Transverse colon (tissue), 4 donors: ENCODE measurements at places on chromosomes 7 and 10. TPM values are rescaled to one million over a fixed set of nuclear protein-coding genes. Genes with fewer than 3 reads are reported as not detected.

Gene ANKRD30A
- not detected for total RNA-seq

Gene ZPBP
- total RNA-seq = not detected

Gene OR2A7
- 50.9 TPM for total RNA-seq

Gene SLC39A12
- total RNA-seq = 0.14 TPM

Gene WDFY4
- 1.2 TPM for total RNA-seq

Gene TMEM270
- total RNA-seq = not detected

Gene HOXA3
- total RNA-seq = 16.5 TPM

Gene LRRC4
- total RNA-seq = 1.1 TPM

Gene ERVW-1
- total RNA-seq = not detected

DNA sequence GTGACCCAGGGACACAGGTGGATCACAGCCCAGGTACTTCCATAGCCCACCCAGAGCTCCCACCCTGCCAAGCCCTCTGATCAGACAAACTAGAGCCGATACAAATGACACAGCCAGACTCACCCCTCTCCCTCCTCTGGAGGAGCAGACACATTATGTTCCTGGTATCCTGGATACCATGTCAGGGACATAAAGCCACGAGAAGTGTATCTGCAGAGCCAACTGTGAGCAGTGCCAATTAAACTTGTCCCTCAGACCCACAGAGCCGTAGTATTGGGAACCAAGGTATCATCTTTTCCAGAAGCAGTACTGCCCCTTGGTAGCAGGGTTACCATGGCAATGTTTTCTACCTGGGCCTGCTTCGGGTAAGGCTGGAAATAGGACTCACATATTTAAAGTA lies 47.3 kb upstream of the CPXM2 start:
- no peaks in the 10 kb centered on the region for H3K36me3 ChIP-seq
- no peaks in the 10 kb centered on the region for H3K27me3 ChIP-seq
- no peak overlapping the region for H3K27ac ChIP-seq
- DNase-seq = no peak
- H3K4me3 ChIP-seq = no peak overlapping the region
- H3K4me1 ChIP-seq = no peaks in the 10 kb centered on the region

- peaks cover 33% of the 10 kb centered on the region for H3K4me1 ChIP-seq
- H3K27me3 ChIP-seq = no peaks in the 10 kb centered on the region
- no peaks in the 10 kb centered on the region for H3K36me3 ChIP-seq
- H3K4me3 ChIP-seq = peak overlapping the region; percentile 48
- H3K27ac ChIP-seq = peak overlapping the region; percentile 43
These were observed 535.4 kb upstream of the GALNT17 start for GRCh38 chr7:70596598-70596913.

DNA sequence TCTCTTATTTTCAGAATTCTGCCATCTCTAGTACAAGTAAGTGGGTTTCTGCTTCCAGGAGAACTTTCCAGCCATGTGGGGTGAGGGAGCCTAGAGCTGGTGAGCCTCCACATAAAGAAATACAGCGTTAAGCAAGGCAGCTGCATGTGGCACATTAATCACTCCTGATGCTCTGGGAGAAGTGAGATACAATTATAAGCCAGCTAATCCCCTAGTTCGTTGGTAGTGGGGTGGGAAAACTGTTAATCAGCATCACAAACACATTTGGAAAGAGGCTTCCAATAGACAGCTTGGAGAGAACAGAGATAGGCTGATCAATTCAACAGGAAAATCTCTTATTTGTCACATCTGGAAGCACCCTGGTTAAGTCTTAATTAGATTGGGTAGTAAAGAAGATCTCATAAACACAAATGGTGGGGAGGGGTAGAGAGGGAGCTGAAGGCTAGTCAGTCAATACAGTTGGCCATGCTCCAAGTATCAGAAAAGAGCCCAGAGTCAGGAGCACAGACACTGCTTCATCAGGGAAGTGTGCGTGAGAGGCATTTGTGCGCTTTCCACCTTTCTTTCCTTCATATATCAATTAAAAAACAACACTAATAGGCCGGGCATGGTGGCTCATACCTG lies 130.6 kb downstream of the SORCS1 start:
- no peak for DNase-seq
- no peaks in the 10 kb centered on the region for H3K36me3 ChIP-seq
- H3K27ac ChIP-seq = no peak overlapping the region
- H3K4me3 ChIP-seq = no peak overlapping the region

- H3K36me3 ChIP-seq = no peaks in the 10 kb centered on the region
- no peak overlapping the region for H3K4me3 ChIP-seq
- H3K27me3 ChIP-seq = no peaks in the 10 kb centered on the region
- no peak for DNase-seq
- no peaks in the 10 kb centered on the region for H3K4me1 ChIP-seq
These were observed 133.5 kb downstream of the CHN2 start for GRCh38 chr7:29328045-29328444.

DNA sequence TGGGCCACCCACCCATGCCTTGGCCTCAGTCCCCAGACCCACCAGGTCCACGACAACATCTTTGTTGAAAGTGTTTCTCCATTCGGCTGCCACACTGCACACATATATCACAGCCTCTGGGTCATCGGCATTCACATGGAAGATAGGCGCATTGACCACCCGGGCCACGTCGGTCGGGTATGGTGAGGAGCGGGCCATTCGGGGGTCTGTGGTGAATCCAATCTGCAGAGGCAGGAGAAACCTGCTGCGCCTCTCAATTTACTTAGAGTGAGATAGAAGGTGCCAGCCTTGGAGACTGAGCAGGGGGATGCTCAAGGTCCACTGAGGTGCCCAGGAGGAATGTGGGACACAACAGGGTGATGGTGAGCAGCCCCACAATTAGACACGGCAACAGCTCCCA lies 16.4 kb downstream of the OGDHL start:
- no peaks in the 10 kb centered on the region for H3K4me1 ChIP-seq
- H3K4me3 ChIP-seq = no peak overlapping the region
- DNase-seq = no peak
- H3K36me3 ChIP-seq = no peaks in the 10 kb centered on the region
- no peaks in the 10 kb centered on the region for H3K27me3 ChIP-seq
- H3K27ac ChIP-seq = no peak overlapping the region

- H3K27me3 ChIP-seq = no peaks in the 10 kb centered on the region
- H3K4me1 ChIP-seq = no peaks in the 10 kb centered on the region
- no peak for DNase-seq
- no peak overlapping the region for H3K27ac ChIP-seq
These were observed 400.3 kb upstream of the PRKCQ start for GRCh38 chr10:6980353-6980752.

- peaks cover 8% of the 10 kb centered on the region for H3K36me3 ChIP-seq
- DNase-seq = peak; percentile 81
- no peaks in the 10 kb centered on the region for H3K27me3 ChIP-seq
These were observed 1.5 kb downstream of the LZTS2 start for GRCh38 chr10:101000915-101001658.

- no peak overlapping the region for H3K4me3 ChIP-seq
- no peak overlapping the region for H3K27ac ChIP-seq
- no peaks in the 10 kb centered on the region for H3K4me1 ChIP-seq
- no peak for DNase-seq
- H3K27me3 ChIP-seq = no peaks in the 10 kb centered on the region
- H3K36me3 ChIP-seq = no peaks in the 10 kb centered on the region
These were observed 19.6 kb downstream of the SEMA3E start for GRCh38 chr7:83629117-83629880.

GRCh38 chr7:3482147-3482921 lies 181.3 kb downstream of the SDK1 start:
- H3K4me1 ChIP-seq = no peaks in the 10 kb centered on the region
- DNase-seq = peak; percentile 15
- H3K27ac ChIP-seq = no peak overlapping the region
- H3K4me3 ChIP-seq = no peak overlapping the region

GRCh38 chr10:3785851-3786271 lies 852 bp upstream of the KLF6 start:
- H3K27ac ChIP-seq = peak overlapping the region; percentile 99
- H3K4me3 ChIP-seq = peak overlapping the region; percentile 70
- H3K27me3 ChIP-seq = no peaks in the 10 kb centered on the region
- no peaks in the 10 kb centered on the region for H3K4me1 ChIP-seq
- peak; percentile 58 for DNase-seq
- H3K36me3 ChIP-seq = peaks cover 11% of the 10 kb centered on the region

DNA sequence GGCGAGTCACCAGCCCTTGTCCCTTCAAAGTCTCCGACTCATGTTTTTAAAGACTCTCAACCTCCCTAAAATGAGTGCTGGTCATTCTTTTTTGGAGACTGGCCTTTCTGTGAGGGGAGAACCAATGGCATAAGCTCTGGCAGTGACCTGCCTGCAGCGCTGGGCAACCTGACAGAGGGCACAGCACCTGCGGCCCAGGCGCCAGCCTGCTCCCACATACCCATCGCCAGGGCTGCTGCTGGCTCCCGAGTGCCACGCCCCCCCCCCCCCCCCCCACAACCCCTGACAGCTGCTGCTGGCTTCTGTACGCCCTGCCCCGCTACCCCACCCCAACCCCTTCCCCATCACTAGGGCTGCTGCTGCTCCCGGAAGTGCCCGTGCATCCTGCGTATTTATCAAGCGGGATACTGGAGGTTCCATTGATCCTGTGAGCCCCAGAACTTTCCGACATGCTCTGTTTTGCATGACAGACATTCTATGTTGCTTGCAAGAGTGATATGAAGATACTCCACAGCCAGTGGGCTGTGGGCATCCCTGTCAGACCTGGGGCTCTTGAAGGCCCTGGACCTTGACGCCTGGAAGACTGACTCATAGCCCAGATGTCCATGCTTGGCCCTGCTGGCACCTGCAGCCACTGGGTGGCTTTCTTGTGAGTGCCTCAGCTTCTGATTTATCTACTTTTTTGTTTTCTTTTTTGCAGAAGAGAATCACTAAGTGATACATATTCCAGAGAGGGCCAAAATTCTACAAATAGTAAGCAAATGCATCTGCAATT lies 243.9 kb downstream of the ZMYND11 start:
- no peak overlapping the region for H3K4me3 ChIP-seq
- no peaks in the 10 kb centered on the region for H3K27me3 ChIP-seq
- peaks cover 4% of the 10 kb centered on the region for H3K4me1 ChIP-seq
- no peak for DNase-seq
- H3K36me3 ChIP-seq = peaks cover 3% of the 10 kb centered on the region

DNA sequence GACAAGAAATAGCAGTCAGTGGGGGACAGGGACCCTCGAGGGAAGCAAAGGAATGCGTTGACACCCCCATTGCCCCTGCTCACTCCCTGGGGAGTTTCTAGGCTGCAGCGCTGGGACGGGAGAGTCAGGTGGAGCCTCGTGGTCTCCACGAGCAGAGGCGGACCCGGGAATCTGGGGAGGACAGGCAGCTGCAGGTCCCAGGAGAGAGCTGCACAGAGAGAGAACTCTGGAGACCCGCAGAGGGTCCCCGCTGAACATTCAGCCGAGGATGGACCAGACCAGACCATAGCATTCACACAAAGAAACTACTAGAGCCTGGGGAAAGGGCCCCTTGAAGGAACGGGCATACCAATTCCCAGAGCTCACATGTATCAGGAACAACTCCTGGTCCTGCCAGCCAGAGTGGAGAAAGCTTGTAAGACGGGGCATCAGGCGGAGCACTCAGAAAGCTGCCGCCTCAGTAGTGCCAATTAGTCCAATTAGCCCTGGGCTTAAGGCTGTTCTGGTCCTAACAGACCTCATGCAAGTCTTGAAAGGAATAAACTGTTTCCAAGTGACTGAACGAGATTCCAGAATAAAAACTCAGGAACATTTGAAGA lies 966.7 kb upstream of the ZNF722 start:
- H3K27me3 ChIP-seq = no peaks in the 10 kb centered on the region
- H3K27ac ChIP-seq = no peak overlapping the region
- H3K4me3 ChIP-seq = no peak overlapping the region
- H3K4me1 ChIP-seq = no peaks in the 10 kb centered on the region
- H3K36me3 ChIP-seq = no peaks in the 10 kb centered on the region

DNA sequence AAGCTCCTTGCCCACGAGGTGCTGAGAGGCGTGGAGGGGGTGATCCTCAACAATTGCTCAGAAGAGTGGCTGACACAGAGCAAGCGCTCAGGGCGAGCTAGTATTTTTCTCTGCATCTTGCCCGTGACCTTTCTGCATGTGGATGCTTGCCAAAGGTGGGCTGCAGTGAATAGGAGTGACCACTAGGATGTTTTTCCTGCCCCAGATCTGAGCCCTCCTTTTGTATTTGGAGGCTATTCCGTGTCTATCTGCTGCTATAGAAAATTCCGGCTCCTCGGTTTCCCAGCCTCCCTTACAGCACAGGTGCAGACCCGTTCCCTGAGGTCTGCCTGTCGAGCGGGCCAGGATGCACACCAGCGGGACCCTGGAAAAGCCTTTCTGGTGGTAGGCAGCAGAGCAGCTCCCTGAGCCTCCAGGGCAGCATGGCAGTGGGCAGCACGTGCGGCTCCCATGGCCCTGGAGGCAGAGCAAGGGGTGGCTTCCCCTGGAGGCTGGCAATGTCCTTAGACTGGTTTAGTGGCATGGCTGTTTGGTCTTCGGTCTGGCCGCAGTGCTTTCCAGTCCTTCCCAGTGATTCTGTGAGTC lies 145.1 kb upstream of the PCBD1 start:
- no peaks in the 10 kb centered on the region for H3K27me3 ChIP-seq
- no peak for DNase-seq
- H3K4me3 ChIP-seq = no peak overlapping the region
- H3K4me1 ChIP-seq = no peaks in the 10 kb centered on the region
- H3K36me3 ChIP-seq = no peaks in the 10 kb centered on the region

GRCh38 chr7:73427902-73428787 lies 5.4 kb upstream of the FZD9 start:
- no peak overlapping the region for H3K27ac ChIP-seq
- H3K27me3 ChIP-seq = peaks cover 12% of the 10 kb centered on the region
- no peak overlapping the region for H3K4me3 ChIP-seq
- DNase-seq = no peak
- H3K36me3 ChIP-seq = no peaks in the 10 kb centered on the region
- no peaks in the 10 kb centered on the region for H3K4me1 ChIP-seq

GRCh38 chr7:151518105-151518946 lies 1.4 kb downstream of the RHEB start:
- DNase-seq = peak; percentile 75
- H3K36me3 ChIP-seq = no peaks in the 10 kb centered on the region
- H3K27me3 ChIP-seq = no peaks in the 10 kb centered on the region
- H3K4me1 ChIP-seq = peaks cover 3% of the 10 kb centered on the region
- peak overlapping the region; percentile 97 for H3K4me3 ChIP-seq

GRCh38 chr7:96181174-96181573 lies 140.7 kb downstream of the SLC25A13 start:
- H3K36me3 ChIP-seq = no peaks in the 10 kb centered on the region
- H3K4me1 ChIP-seq = no peaks in the 10 kb centered on the region
- no peak overlapping the region for H3K4me3 ChIP-seq

DNA sequence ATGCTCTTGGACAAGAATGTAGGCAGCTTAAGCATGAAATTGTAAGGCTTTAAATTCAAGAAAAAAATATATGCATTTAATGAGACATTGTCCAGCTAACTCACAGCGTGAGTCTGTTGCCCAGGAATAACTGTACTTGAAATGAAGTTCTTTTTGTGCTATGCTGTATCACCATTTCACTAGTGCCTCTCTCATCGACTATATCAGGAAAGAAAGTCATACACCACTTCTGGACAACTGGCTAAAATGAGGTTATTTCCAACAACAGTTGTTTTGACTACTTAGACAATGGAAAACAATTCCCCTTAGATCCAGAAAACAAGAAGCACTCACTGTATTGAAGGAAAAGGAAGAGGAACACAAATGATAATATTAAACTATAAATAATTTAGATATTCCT lies 251.8 kb downstream of the CRPPA start:
- no peak overlapping the region for H3K4me3 ChIP-seq
- no peak overlapping the region for H3K27ac ChIP-seq
- H3K4me1 ChIP-seq = no peaks in the 10 kb centered on the region
